ENCODE measurements at places on chromosomes 7 and 10.
A peak's percentile ranks its signal among the peaks of the same experiment; 100 is the strongest.

DNA sequence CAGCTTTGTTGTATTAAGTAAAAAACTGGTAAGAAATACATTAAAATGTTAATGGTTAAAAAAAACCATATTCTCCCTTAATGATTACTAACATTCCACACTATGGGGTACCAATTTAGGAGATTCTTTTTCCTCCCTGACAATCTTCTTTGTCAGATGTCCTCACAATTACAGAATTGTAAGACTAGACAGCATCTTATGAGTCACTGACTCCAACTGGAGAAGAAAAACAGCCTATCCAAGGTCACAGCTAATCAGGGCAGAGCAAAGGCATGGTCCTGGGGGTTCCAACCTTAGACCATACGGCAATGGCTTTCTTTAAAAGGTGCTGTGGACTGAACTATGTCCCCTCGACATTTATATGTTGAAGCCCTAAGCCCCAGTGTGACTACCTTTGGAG lies 127.6 kb downstream of the DLG5 start:
- DNase-seq, result no peak

DNA sequence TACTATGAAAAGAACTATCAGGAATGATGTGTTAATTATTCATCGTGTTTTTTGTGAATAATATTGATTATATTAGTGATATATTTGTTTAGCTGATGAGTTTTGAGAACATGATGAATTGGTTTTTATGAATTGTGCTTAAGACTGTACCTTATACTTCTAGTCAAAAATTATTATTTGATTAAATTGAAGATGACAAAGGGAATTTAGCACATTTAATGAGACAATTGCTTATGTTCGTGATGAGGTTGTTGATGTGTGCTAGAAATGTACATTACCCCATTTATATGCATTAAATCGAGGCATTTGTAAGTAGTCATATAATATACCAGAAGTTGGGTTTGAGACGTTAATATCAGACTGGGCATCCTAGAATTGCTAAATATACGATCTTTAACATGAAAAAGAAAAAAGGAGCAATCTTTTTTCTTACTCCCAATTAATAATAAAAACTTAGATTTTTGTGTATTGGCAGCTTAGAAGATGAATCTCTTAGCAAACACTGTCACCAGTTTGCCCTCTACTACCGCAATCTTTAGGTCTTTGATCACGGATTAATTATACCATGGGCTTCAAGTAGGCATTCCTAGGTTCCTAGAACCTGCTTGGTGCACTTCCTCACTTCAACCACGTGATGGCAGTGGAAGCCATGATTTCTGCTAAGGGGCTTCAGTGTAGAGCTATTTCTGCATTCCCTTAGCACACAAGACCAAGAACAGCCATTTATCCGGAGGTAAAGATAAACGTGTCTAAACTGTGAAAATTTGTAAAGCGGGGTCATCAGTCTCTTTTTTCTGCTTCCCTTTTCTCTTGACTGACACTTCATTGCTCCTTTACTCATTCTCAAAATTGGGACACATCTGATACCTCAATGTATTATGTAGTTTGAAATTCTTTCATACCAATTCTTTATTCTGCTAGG lies 1.6 kb downstream of the KLHDC10 start:
- peak; percentile 85 for DNase-seq

GRCh38 chr10:27558612-27559020 lies 54.5 kb downstream of the RAB18 start:
- DNase-seq, result peak; percentile 70

GRCh38 chr7:129218514-129219062 lies 6.2 kb upstream of the AHCYL2 start:
- peak; percentile 84 for DNase-seq

- peak; percentile 70 for DNase-seq
These were observed 8.0 kb downstream of the COA1 start for GRCh38 chr7:43721193-43721806.

GRCh38 chr10:128364631-128365030 lies 238.4 kb upstream of the MKI67 start:
- DNase-seq, result no peak

DNA sequence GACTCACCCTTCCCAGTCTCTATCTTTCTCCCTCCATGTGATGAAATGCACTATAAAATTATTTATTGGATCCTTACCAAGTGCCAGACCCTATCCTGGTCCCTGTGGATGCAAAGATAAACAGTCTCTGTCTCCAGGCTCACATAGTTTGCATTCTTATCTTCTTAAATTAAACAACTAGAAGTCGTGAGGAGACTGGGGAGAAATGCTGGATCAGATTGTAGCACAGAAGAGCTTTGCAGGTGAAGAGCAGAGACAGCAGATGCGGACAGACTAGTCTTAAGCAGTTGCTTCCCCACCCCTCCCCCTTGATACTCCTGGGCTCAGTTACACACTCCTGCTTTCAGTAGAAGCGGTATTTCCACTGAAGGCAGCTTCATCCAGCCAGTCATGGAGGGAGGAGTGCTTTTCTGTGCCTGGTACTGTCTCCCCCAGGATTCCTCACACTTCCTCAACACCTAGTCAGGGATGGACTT lies 20.8 kb upstream of the CDK1 start:
- DNase-seq, result no peak

GRCh38 chr7:38411404-38411803 lies 138.0 kb upstream of the TARP start:
- peak; percentile 54 for DNase-seq

GRCh38 chr7:109126404-109127050 lies 556.9 kb downstream of the DNAJB9 start:
- no peak for DNase-seq

DNA sequence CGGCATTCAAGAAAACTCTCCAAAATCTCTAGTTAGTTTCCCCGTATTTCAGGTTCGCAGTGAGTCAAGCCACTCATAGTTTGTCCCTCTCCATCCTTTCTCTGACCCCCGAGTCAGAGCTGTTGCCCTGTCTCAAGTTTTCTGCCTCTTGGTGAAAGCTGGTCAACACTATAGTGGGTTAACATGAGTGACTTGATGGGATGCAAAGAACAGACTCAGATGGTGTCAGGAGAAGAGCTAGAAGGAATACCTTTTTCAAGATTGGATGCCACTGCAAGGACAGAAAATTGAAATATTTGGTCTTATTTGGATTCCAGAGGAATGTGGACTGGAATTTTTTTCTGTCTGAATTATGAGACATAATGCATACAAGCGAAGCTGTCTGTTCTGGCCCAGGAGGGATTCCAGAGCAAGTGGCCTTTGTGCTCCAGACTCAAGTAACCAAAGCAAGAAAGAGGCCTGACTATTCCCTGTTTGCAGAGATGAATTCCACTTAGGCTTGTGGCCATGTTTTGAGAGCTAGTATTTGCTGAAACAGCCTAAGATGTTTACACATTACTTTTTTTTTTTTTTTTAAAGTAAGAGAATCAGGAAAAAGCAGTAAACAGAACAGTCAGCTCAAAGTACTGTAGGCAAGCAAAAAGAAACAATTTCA lies 67.4 kb downstream of the VWC2 start:
- DNase-seq, result no peak

DNA sequence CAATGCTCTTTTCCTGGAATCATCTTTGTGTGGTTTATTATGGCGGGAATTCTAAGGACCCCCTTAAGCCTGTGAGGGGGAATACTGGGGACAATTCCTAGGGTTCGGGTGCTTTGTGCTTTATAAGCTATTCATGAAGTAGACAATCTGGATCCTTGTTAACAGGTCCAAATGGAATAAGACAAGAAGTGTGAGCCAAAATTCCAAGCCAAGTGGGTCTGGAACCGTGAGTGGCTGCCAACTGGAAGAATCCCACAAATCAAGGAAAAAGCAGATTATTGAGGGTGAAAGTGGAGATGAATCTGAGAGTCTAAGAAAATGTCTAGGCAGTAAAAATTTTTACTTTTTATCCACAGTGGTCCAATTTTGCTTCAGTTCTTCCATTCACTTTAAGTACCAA lies 136.8 kb downstream of the MDFIC start:
- no peak for DNase-seq

DNA sequence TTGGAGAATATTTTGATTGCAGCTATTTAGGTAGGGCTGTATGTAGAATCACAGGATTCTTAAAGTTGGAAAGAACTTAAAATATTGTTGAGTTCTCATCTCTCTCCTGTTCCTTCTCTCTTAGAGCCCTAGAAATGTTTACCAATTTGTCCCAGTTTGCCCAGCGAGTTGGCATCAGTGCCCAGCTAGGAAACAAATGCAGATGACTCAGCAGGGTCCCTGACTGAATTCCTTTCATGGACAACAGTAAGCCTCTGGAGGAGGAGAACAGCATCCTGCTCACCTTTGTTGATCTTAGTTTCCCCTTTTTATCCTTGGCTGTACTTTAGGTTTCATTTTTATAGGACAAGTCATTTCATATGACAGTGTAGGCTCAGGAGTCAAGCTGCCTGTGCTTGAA lies 89.3 kb downstream of the SEC23IP start:
- no peak for DNase-seq

- DNase-seq, result no peak
These were observed 5.7 kb downstream of the ITIH2 start for GRCh38 chr10:7708832-7709231.

DNA sequence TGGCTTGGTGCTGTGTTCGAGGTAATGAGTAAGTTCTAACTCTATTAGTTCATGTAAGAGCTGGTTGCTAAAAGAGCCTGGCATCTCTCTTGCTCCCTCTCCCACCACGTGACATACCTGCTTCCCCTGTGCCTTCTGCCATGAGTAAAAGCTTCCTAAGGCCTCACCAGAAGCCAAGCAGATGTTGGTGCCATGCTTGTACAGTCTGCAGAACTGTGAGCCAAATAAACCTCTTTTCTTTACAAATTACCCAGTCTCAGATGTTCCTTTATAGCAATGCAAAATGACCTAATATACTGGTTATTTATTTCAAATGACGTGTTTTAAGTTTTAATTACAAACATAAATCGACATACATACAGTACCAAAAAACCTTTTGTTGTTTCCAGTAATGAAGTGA lies 101.7 kb upstream of the DNAJC1 start:
- DNase-seq, result no peak

- DNase-seq, result no peak
These were observed 14.4 kb downstream of the HTRA1 start for GRCh38 chr10:122475591-122476332.

GRCh38 chr7:102875700-102876295 lies 37.0 kb upstream of the LRRC17 start:
- DNase-seq, result no peak

DNA sequence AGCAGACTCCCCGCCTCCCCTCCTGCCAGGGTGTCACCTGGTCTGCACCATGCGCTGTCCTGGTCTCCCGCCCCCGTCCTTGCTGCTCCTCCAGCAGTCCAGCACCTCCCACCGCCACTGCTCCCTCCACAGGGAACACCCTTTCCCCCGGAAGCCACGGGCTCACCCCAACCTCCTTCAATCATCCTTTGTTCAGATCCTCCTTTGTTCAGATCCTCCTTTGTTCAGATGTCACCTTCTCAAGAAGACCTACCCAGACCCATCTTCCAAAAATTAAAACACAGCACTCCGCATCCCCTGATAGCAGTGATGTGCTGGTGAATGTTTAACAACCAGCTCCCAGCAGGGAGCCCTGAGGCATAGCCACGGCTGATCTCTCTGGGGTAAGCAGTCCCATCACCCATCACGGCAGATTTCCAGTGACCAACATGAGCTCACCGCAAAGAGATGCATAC lies 237.7 kb downstream of the USP6NL start:
- DNase-seq, result no peak

DNA sequence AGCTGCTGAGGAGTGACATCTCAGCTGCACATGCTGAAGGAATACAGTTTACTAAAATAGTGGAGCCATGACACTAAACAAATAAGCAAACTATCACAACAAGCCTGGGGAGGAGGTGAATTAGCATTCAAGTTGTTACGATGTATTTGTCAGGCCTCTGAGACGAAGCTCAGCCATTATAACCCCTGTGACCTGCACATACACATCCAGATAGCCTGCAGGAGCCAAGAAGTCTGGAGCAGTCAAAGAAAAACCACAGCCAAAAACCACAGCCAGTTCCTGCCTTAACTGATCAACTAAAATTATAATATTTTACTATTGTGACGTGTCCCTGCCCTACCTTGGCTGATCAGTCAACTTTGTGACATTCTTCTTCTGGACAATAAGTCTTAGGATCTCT lies 68.6 kb downstream of the NSUN6 start:
- no peak for DNase-seq

DNA sequence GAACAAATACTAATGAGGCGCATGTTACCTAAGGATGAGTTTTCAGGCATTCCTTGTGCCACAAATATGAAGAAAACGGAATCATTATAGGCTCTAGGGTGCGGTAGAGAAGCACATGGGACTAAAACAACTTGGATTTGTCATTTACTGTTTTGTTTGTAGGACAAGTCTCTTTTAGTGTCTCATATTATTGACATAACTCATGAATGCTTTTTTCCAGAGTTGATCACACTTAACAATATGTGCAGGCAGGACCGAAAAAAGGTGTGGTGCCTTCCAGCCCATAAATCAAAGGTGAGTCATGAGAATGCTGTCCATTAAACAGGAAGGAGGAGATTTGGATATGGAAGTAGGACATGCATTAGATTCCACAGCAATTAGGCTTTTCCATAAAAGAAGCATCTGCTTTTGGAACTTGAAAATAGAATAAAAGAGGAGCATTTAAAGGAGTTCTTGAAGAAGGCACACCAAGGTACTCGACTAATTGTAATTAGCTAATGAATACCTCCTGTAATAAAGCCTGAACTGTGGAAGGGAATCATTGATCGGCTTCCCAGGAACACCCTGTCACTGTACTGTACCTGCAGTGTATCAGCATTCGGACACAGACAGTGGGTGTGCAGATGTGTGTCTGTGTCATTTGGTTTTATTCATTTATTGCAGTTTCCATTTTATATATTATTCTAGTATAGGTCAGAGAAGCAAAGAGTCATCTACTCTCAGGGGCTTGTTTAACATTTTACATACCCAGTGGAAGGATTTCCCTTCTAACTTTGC lies 119.7 kb upstream of the KLF14 start:
- no peak for DNase-seq

- DNase-seq, result no peak
These were observed 4.1 kb downstream of the OTUD1 start for GRCh38 chr10:23442936-23443335.

DNA sequence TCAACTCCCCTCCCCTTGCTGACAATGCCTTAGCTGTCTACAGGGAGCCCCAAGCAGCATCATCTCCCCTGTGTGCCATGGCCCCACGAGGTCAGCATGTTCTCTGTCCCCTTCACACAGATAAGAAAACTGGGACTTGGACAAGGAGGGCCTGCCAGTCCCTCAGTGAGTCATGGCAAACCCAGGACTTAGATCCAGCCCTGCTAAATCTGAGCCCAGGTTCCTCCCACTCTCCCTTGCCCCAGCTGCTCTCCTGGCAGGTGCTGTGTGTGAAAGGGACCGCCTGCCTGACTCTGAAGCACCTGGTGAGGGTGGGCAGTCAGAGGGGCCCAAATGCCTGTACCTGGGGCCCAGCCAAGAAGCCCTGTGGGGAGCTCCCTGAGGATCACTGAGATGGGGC lies 7.4 kb downstream of the CRHR2 start:
- DNase-seq, result no peak
